Stimulated activated CD4-positive, alpha-beta T cell treated with anti-CD3 and anti-CD28 coated beads, TNF-alpha, amount 100 ng/mL, for 1 hour (primary cell): ENCODE measurements at places on chromosomes 6 and 20.

GRCh38 chr6:142773324-142773723, 171.7 kb downstream of the HIVEP2 start:
- no peak for DNase-seq

DNA sequence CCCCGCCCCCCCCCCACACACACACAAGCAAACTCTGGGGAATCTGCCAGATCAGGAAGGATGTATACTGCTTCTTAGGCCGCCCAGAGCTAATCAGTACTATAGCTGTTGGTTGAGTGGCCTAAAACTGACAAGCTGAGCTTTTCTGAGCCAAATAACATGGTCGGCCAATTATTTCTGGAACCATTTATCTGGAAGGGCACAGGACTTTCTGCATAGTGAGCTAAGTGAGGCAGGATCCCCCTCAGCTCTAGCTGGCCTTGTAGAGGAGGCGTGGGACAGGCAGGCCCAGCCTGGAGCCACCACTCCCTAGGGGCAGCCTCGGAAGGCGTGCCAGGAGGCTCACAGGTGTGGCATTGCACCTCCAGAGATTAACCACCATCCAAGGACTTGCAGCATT, 200.1 kb downstream of the TMEM242 start:
- no peak for DNase-seq

GRCh38 chr20:48716086-48716485, 111.7 kb downstream of the PREX1 start:
- no peak for DNase-seq

DNA sequence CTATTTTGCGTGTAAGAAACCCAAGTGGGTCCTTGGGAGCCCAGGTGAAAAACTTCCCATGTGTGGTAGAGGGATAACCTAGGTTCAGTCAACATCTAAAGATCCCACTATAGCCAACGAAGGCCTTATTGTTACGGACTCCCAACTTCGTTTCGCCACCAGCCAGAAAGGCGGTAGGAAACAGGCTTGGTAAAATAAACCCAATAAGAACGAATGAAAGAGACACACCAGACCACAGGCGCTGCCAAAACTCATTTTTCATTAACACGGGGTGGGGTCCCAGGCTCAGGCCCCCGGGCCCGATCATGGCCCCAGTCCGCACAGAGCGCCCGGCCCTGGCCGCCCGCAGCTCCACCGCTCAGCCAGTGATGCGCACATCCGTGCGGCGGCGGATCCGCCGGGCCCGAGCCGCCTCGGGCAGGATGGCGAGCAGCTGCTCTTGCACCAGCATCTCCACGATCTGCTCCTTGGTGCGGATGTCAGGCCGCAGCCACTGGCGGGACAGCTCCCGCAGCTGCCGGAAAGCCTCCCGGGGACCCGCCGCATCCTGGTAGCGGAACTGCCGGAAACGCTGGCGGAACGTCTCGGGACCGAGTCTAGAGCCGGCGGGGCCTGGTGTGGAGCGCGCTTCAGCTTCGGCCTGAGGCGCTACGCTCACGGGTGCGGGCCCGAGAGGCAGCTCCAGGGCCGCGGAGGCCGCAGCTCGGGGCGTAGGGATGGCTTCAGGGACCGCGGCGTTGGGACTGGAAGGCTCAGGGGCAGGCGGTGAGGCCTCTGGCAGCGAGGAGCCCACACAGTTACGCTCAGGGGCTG, 709 bp downstream of the SCAND1 start:
- DNase-seq = peak; percentile 28

- no peak for DNase-seq
These were observed 3.5 kb downstream of the AP5S1 start for GRCh38 chr20:3823881-3824280.

DNA sequence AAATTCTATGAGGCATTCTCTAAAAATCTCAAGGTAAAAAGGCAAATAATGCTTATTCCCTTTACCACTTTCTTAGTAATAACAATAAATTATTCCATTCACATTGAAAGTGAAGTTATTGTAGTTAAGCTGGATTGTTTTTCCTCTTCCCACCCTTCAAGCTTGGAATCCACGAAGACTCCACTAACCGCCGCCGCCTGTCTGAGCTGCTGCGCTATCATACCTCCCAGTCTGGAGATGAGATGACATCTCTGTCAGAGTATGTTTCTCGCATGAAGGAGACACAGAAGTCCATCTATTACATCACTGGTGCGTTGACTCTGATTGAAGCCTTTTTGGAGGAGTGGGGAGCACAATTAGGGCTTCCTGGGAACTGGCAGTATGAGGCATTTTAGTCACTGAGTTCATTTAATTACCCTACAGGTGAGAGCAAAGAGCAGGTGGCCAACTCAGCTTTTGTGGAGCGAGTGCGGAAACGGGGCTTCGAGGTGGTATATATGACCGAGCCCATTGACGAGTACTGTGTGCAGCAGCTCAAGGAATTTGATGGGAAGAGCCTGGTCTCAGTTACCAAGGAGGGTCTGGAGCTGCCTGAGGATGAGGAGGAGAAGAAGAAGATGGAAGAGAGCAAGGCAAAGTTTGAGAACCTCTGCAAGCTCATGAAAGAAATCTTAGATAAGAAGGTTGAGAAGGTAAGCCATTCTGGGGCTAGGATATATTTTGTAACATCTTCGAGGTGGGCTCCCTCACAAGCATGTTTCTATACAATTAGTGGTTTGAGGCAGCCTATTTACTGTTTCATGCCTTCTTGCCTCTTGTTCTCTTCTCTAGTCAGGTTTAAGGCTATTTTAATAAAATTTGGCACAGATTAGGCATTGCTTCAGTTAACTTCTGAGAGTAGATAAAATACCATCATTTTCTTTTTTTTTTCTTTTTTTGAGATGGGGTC, 4.9 kb downstream of the HSP90AB1 start:
- no peak for DNase-seq

DNA sequence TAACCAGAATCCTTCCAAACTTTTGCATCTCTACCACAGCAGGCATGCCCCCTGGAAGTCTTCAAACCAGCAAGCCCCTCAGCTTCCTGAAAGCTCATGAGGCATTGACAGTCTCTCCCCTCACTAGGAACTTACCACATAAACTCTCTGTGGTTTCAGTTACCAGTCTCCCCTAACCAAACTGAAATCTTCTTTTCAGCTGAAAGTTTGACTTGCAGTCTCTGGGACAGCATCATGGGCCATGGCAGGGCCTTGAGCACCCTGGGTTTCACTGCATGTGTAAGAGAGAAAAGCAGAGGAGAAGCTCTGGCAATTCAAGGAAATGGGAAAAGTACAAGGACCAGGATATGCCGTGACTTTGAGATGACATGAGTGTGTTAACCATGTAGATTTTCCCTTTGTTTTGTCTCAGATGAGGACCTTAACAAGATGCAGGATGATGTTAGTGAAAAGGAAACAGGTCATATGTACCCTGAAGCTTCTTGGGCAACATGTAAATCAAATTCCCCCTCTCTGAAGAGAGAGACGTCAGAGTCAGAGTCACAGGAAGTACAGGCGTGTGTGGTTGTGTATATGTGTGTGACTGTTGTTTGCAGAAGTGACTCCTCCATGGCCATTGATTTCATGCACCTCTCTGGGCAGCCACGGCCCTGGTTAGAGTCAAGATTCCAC, 106.3 kb downstream of the TNFRSF21 start:
- DNase-seq = no peak

GRCh38 chr6:13538084-13538483, 36.3 kb upstream of the SIRT5 start:
- no peak for DNase-seq

- DNase-seq = no peak
These were observed 29.1 kb downstream of the CPNE5 start for GRCh38 chr6:36809941-36810803.

DNA sequence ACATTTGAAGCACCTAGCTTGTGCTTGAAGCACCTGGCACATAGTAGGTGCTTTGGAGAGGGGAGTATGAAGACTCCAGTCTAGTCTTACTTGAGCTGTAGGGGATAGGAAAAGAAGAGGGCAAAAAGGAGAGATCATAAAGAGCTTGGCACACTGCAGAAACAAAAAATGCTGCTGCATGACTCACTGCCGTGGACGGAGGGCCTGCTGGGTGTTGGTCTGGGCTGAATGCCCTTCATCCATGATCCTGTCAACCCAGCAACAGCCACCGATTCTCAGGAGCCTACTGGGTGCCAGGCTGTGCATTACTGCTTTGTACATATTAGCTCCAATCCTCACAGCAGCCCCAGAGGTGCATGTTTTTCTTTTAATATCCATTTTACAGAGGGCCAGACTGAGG, 6.0 kb downstream of the PDYN start:
- no peak for DNase-seq

DNA sequence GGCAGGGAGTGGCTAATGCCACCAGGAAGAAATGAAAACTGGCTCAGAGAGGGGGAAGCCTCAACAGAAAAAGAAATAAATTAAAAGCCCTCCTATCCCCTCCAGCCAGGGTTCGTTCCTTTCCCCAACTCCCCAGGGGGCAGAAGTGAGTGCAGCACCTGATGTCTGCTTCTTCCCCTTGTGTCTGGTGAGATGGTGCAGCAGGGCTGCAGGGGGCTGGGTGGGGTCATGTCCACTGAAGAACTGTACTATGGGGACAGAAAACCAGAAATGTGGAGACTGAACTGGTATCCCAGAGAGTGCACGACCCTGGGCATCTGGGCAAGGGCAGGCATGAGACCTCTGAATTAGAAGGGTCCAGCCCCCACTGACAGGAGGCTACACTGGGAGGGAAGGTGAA, 4.0 kb downstream of the EGFL8 start:
- DNase-seq = no peak

DNA sequence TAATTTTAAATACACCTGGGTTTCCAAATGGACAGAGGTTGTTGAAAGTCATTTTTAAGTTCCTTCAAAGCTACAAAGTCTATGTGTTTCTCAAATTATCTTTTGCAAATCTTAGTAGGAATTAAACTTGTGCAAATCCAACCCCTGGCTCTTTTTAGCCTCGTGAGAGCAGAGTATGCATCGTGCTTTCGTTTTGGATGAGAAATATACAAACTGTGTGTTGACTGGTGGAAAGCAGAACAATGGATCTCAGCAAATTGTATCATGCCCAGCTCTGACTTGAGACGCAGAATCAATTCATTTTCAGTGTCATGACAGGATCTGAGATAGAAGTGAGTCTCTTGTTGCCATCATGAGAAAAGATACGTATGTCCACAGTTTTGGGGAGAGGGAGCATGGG, 542.4 kb upstream of the FLRT3 start:
- no peak for DNase-seq

- no peak for DNase-seq
These were observed 43.5 kb upstream of the MYL9 start for GRCh38 chr20:36497856-36498255.

DNA sequence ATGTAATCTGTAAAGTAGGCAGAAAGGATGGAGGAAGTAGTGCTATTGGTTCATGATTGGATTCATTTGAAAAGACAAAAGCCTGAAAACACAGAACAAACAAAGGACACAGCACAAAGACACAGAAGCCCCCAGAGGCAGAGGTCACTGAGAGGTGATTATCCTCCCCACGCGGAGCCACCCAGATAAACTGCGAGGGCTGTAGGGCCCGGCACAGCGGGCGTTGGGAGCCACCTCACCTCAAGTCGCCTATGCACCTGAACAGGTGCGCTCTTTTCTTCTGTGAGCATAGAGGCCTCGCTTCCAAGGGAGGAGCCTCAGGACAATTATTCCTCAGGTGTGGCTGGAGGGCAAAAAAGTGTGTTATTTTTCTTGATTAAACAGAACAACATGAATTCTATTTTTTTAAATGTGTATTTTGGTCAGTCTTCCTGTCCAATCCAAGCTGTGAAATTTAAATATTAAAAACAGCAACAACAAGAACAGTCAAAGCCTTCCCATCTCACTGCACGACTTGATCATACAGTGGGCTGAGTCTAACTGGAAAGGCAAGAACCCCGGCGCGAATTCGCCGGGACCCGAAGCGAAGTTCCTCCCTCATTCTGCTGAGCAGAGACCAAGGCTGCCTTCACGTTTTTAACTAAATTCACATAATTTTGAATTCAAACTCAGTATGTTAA, 205.3 kb downstream of the THBS2 start:
- no peak for DNase-seq

- DNase-seq = no peak
These were observed 655.5 kb upstream of the FLRT3 start for GRCh38 chr20:14992961-14993360.

- no peak for DNase-seq
These were observed 9.3 kb downstream of the RAET1E start for GRCh38 chr6:149888659-149889058.

DNA sequence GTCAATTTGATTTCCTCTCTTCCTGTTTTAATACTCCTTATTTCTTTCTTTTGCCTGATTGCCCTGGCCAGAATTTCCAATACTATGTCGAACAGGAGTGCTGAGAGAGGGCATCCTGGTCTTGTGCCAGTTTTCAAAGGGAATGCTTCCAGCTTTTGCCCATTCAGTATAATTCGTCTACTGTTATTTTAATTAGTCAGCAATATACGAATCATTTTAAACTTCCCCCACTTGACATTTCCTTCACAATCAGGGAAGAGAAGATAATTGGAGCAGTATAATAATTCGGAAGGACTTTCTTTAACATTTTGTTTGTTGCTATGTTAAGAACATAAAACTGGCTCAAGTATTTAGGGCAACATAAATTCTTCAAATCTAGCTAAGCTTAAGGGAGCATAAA, 860.3 kb upstream of the SLC35B3 start:
- DNase-seq = no peak

GRCh38 chr20:61753316-61753942, 312.3 kb downstream of the TAF4 start:
- DNase-seq = no peak

GRCh38 chr6:14028631-14029030, 88.9 kb upstream of the CD83 start:
- no peak for DNase-seq

DNA sequence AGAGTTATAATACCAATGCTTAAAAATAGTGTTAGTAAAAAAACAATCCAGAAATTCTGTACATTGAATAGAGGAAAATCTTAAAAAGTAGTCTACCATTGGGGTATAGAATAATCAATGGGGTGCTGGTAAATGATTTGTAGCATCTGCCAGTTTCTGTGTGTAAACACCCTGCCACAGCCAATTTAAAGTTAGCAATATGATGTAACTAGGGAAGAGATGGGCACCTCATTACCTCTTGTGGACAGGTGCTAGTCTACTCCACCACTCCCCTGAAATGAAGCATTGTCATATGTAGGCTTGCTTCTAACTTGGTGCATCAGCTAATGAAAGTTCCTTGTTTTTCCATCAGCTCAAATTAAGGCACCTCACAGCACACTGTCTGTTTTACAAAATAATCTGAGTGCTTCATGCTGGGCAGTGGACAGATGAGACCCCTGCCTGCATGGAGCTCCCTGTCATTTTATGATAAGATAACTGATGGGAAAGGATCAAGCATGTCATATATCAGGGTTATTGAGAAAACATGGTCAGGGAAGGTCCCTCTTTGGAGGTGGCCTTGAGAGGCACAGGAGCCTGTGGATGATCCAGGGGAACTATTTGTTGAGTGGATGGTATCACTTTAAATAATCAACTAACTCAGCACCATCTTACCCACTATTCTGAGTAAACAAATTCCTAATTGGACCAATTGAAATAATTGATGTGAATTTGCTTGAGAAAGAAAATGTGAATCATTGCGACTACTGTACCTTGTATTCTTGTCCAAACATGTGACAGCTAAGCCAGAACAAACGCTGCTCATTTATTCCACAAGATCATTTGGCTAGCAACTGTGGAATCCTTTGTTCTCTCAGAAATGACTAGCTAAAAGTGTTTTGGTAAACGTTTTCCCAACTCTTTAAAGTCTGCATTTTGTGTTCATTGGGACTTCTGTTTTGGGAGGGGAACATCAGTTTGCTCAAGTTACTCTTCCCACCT, 45.9 kb upstream of the CSE1L start:
- DNase-seq = no peak
